ENCODE measurements at places on chromosomes 12 and 14. TPM values are rescaled to one million over a fixed set of nuclear protein-coding genes. Genes with fewer than 3 reads are reported as not detected.

DNA sequence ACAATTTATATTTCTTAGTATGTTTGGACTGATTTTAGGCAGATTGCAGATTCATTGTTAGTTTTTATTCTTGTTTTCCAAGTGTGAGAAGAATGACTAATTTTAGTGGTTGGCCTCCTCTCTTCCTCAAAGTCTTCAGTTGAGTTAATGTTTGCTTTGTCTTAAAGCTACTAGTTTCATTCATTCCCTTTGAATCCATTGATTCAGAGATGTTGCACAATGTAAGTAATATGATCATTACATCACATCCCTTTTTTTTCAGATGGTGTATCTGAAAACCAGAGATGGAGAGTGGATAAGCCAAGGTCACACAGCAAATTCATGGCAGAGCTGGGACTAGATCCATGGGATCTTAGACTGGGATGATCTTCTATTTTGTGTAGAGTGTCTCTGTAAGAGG is 577.5 kb downstream of the BCL11B start:
- DNase-seq: no peak

DEGS2 gene
- 0.95 TPM for total RNA-seq

DNA sequence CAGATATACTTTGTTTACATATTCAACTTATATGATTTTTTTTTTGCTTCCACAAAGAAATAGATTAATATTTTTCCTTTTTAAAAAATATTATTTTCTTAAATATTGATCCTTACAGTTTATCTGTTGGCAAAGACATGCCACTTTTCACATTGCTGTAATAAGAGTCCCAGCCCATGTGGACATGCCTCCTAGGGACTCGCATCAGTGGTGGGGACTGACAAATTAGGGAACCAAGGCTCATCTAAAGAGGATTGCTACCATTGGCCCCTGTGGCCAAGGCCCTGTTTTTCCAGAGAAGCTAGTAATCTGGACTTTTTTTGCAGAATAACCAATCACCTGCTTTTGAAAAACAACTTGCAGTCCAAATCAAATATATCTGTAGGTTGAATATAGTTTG is 27.8 kb upstream of the BMAL2 start:
- no peak for DNase-seq

- no peak for DNase-seq
Measured at GRCh38 chr14:73209953-73210352, 27.4 kb upstream of the PAPLN start.

DNA sequence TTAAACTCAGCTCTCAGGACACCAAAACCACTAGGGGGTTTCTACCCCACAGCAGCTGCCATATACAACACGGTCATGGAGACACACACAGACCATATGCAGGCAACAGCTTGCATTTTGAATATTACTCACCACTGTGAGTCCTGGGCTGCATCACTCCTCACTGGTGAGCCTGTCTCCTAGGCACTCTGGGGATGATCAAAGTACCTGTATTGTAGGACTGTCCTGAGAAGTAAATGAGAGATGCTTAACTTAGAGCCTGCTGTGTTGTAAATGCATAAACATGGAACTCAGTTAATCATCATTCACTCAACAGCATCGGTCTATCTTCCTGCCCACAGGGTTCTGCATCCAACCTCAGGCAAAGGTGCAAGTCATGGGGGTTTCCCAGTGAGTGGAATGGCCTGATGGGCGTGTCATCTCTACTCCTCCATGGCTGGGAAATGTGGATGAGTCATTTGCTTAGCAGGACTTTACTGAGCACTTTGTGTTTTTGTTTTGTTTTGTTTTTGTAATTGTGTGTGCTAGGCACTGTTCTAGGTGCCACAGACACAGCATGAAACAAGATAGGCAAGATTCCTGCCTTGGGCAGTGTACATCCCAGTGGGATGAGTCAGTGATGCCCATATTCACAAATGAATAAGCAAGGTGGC is 1141.2 kb upstream of the TMEM132C start:
- DNase-seq: no peak

GRCh38 chr12:109877504-109878246 is 2.7 kb downstream of the GLTP start:
- no peak for DNase-seq

GRCh38 chr12:16175840-16176239 is 101.6 kb downstream of the SLC15A5 start:
- no peak for DNase-seq

GRCh38 chr12:75766263-75767160 is 255.1 kb upstream of the KRR1 start:
- no peak for DNase-seq

GRCh38 chr12:27305673-27306456 is 26.8 kb upstream of the BMAL2 start:
- peak; percentile 58 for DNase-seq

Measured in G401 (cell line).